ENCODE measurements at places on chromosomes 16 and 17.

GRCh38 chr17:66637491-66637890 lies 197.4 kb upstream of the CACNG5 start:
- no peak for DNase-seq

- DNase-seq, result peak; percentile 82
These were observed 3.6 kb upstream of the TMEM92 start for GRCh38 chr17:50270435-50271362.

DNA sequence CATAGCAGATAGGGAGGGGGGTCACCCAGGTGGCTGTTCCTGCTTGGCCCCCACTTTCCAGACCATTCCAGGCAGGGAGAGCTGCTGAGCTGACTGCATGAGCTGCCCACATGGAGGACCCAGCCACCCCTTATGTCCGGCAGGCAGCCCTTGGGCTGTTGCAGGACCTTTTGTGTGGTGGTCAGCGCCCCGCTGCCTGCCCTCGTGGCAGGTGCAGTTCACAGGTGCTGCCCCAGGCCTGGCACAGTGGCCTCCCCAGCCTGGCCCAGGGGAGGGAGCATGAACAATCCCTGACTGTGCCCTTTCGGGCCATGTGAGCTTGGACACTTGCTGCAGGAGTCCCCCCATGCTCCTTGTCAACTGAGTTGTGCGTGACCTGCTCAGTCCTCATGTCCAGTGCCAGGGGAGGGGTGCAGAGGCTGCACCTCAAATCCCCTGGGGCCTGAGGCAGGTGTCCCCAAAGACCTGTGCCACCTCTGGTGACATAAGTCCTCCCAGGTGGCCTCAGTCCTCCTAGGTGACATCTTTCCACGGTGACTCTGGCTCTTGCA lies 8.6 kb downstream of the TBC1D26 start:
- DNase-seq, result no peak

- no peak for DNase-seq
These were observed 12.7 kb downstream of the ENDOV start for GRCh38 chr17:80427366-80428282.

DNA sequence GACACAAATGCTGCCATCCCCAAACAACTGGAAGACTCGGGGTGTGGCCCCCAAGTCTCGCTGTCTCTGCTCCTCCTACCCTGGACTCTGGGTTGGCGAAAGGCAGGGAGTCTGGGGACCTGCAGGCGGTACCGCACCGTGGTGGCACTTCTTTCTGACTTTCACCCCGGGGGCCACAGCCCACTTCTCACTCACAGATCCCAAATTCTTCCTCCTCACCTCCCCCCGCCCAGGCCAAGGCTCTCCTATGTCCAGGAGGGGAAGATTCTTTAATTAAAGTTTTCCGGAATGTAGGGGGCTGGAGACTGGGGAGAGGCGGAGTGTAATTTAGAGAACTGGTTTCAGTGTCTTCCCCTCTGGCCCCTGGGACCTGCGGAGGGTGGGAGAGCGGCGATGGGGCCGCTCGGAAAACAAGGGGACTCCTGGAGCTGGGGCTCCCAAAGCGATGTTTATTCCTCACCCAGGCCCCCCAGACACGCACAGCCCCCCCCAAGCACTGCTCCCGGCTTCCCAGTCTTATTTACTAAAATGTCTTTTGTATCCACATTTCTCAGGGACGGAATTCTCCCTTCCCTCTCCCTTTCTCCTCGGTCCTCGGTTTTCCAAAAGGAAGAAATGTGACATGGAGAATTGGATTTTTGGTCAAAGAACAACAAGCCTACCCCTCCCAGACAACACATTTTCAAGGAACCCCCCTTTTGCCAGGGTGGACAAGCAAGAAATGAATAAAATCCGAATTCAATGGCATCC lies 1.2 kb downstream of the WNT3 start:
- no peak for DNase-seq

DNA sequence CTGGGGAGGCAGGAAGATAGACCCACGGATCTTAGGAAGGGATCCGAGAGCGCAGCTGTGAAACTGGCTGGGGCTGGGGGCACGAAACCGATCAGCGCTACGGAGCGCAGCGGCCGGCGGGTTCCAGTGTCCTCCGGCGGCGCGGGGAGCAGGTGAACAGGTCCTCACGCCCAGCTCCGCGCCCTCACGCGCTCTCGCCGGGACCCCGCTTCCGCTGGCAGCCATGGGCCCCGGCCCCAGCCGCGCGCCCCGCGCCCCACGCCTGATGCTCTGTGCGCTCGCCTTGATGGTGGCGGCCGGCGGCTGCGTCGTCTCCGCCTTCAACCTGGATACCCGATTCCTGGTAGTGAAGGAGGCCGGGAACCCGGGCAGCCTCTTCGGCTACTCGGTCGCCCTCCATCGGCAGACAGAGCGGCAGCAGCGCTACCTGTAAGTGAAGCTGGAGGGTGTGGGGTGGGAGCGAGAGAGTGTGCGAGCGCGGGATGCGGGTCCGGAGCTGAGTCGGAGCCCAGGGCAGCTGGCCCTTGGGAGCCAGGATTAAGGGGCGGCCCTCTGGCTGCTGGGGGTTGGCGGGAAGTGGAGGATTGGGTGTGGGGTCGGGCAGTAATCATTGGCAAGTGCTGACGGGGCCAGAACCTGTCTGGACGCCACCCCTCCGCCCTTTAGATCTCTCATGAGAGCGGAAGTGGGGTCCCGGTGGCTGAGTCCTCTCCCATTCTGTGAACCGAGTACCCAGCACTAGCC lies 479 bp downstream of the ITGA3 start:
- peak; percentile 63 for DNase-seq

DNA sequence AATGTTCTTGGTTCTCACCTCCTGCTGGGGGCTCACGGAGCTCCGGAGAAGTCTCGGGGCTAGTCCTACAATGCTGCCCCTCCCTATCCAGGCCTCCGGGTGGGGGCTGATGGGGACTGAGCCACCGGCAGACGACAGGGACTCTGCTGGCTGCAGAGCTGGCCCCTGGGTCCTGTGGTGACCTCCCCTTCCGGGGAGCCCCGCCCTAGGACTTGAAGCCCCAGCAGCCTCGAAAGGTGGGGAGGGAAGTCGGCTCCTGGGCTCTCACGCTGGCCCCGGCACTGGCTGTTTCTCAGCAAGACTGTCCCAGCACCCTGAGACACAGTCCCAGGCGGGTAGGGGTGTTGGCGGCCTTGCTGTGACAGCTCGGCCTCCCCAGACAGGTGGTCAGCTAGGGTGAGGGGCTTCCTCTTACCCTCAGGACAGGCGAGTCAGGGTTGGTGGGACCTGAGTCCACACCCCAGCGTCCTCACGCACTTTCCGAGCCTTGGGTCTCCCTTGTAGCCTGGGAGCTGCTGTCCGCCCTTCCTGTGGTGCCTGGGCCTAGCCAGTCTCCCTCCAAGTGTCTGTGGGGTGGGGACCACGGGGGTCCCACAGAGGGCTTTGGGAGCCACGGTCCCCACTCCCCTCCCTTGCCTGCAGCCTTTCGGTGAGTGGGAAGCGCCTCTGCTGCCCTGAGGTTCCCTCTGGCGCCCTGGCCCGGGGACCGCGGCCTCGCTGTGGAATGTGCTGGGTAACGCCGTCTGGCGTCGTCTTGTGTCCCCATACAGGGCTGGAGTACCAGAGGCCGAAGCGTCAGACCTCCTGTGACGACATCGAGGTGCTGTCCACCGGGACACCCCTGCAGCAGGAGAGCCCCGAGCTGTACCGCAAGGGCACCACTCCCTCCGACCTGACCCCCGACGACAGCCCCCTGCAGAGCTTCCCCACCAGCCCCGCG lies 76.6 kb downstream of the KLHDC4 start:
- no peak for DNase-seq

- no peak for DNase-seq
These were observed 390.3 kb downstream of the SLC39A11 start for GRCh38 chr17:72702136-72702735.

GRCh38 chr17:28385406-28385805 lies 13.9 kb downstream of the SARM1 start:
- DNase-seq, result no peak

- DNase-seq, result no peak
These were observed 11.9 kb downstream of the MAPT start for GRCh38 chr17:45906237-45906636.

GRCh38 chr17:67203818-67204217 lies 41.2 kb downstream of the HELZ start:
- no peak for DNase-seq

DNA sequence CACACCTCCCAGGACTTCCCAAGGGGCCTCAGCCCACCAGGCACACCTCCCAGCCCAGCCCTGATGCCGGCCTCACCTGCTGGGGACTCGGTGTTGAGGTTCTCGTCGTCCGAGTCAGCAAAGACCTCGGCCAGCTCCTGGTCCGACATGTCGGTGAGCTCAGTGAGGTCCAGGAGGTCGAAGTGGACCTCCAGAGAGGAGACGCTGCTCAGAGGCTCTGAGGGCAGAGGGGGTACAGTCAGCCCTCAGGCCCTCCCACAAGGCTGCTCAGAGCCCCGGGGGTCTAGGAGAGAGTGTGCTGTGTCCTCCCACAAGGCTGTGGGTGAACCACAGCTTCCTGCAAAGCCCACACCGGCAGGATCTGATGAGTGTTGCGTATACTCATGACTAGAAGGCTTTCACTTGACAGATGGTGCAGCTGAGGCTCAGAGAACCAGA lies 10.5 kb downstream of the DBNDD1 start:
- no peak for DNase-seq

- DNase-seq, result no peak
These were observed 166.2 kb upstream of the ASIC2 start for GRCh38 chr17:33459078-33459940.

GRCh38 chr16:46830417-46830901 lies 521 bp downstream of the C16orf87 start:
- peak; percentile 42 for DNase-seq

GRCh38 chr16:24728891-24729242 lies 584 bp upstream of the TNRC6A start:
- no peak for DNase-seq

GRCh38 chr17:82330322-82331239 lies 3.0 kb downstream of the SECTM1 start:
- peak; percentile 86 for DNase-seq
